ENCODE measurements at places on chromosomes 4 and X. TPM values are rescaled to one million over a fixed set of nuclear protein-coding genes. Genes with fewer than 3 reads are reported as not detected.

SMARCAD1 gene
- 30.5 TPM for total RNA-seq

ADH1A gene
- total RNA-seq, result not detected

AVPR2 gene
- total RNA-seq, result not detected

GIMD1 gene
- total RNA-seq, result not detected

PHOX2B gene
- total RNA-seq, result not detected

CFAP99 gene
- total RNA-seq, result not detected

GRCh38 chr4:14345356-14345775, 656.9 kb upstream of the CPEB2 start:
- H3K27ac ChIP-seq, result no peak overlapping the region
- H3K4me3 ChIP-seq, result no peak overlapping the region

- H3K4me3 ChIP-seq, result no peak overlapping the region
- H3K27ac ChIP-seq, result no peak overlapping the region
- no peaks in the 10 kb centered on the region for H3K4me1 ChIP-seq
- peaks cover 3% of the 10 kb centered on the region for H3K27me3 ChIP-seq
- no peaks in the 10 kb centered on the region for H3K36me3 ChIP-seq
- DNase-seq, result no peak
These were observed 36.0 kb downstream of the PLAC1 start for GRCh38 chrX:134622056-134622812.

- DNase-seq, result no peak
- H3K27me3 ChIP-seq, result no peaks in the 10 kb centered on the region
- H3K27ac ChIP-seq, result no peak overlapping the region
- peaks cover 34% of the 10 kb centered on the region for H3K36me3 ChIP-seq
- H3K4me3 ChIP-seq, result no peak overlapping the region
These were observed 50.4 kb downstream of the PDK3 start for GRCh38 chrX:24515447-24515846.

- H3K4me1 ChIP-seq, result no peaks in the 10 kb centered on the region
- DNase-seq, result no peak
- H3K27ac ChIP-seq, result no peak overlapping the region
These were observed 212.1 kb upstream of the ATP6AP2 start for GRCh38 chrX:40368611-40369061.

DNA sequence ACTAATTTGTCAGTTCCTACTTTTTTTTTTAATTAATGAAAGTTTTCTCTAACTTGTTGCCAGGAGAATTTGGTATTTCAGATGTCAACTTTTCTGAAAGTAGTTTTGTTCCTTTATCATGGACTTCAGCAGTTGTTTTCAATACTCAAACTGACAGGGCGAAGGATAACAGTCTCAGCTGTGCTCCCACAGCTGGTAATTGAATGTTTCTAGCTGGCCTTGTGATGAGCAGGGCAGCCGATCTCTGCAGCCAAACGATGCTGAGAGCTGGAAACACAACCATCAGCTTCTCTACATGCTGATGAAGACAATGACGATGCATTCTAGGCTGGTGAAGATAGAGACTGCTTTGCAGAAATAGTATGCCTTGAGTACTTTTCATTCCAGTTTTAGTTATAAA, 130.0 kb upstream of the MAP9 start:
- H3K4me3 ChIP-seq, result no peak overlapping the region
- no peaks in the 10 kb centered on the region for H3K27me3 ChIP-seq
- H3K27ac ChIP-seq, result no peak overlapping the region

DNA sequence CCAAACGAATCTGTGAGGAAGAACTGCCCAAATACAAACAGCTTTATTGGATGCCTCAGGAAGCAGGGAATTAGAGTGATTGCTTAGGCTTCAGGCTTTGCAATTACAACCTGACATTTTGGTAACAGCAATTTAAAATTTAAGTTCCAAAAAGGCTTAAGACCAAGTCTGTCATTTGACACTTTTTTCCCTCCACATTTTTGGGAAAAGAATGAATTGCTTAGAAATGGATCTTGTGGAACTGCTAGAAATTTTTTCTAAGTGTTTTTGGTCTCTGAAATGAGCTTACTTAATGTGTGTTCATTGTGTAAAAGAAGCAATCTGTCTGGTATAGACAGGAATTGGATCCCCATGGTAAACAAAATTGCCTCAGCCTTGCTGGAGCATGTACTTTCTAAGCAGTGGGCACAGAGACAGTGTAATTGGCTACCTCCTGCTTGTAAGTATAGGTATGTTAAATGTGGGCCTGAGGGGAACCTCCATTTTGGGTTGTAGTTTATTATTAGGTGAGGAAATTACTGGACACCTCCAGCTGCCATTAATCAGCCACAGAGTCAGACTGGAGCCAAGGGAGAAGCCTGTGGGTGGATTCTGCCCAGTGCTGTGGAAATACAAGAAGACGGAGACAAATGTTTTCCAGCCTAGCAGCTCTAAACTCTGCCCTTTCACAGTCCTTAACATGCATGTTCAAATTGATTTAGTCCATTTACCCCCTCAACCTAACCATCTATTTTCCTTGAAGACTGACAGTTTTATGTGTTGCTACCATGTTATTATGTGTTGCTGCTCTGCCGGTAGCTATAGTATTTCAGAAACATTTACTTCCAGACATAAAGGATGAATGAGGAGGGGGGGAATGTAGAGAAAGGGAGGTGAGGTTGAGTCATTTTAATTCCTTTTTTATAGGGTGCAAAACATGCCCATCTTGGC, 473.0 kb downstream of the SPRY1 start:
- no peaks in the 10 kb centered on the region for H3K36me3 ChIP-seq
- H3K27ac ChIP-seq, result no peak overlapping the region
- no peaks in the 10 kb centered on the region for H3K4me1 ChIP-seq
- DNase-seq, result no peak

DNA sequence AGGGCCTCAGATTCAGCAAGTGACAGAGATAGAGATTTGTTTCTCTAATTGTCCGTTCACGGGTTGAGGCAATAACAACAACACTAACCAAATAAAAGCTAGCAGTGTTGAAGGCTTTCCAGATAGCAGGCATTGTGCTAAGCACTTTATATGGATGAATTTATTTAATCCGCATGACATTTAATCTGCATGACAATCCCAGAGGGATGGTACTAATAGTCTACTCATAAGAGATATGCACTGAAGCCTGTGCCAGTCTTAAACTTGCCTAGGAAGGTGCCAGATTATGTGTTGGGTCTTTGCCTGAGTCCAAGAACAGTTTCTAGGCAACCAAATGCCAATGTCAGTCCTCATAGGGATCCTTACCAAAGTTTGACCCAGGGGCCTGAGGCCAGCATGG, 37.7 kb upstream of the FAT1 start:
- H3K27ac ChIP-seq, result no peak overlapping the region
- no peak overlapping the region for H3K4me3 ChIP-seq
- no peak for DNase-seq
- no peaks in the 10 kb centered on the region for H3K4me1 ChIP-seq

- H3K4me1 ChIP-seq, result peaks cover 28% of the 10 kb centered on the region
- H3K36me3 ChIP-seq, result peaks cover 3% of the 10 kb centered on the region
- no peak for DNase-seq
- no peak overlapping the region for H3K4me3 ChIP-seq
- H3K27me3 ChIP-seq, result no peaks in the 10 kb centered on the region
- no peak overlapping the region for H3K27ac ChIP-seq
These were observed 81.5 kb upstream of the BCOR start for GRCh38 chrX:40179283-40179682.

GRCh38 chrX:38516196-38516774, 45.1 kb upstream of the TSPAN7 start:
- H3K4me1 ChIP-seq, result no peaks in the 10 kb centered on the region
- H3K27ac ChIP-seq, result no peak overlapping the region
- no peaks in the 10 kb centered on the region for H3K27me3 ChIP-seq

DNA sequence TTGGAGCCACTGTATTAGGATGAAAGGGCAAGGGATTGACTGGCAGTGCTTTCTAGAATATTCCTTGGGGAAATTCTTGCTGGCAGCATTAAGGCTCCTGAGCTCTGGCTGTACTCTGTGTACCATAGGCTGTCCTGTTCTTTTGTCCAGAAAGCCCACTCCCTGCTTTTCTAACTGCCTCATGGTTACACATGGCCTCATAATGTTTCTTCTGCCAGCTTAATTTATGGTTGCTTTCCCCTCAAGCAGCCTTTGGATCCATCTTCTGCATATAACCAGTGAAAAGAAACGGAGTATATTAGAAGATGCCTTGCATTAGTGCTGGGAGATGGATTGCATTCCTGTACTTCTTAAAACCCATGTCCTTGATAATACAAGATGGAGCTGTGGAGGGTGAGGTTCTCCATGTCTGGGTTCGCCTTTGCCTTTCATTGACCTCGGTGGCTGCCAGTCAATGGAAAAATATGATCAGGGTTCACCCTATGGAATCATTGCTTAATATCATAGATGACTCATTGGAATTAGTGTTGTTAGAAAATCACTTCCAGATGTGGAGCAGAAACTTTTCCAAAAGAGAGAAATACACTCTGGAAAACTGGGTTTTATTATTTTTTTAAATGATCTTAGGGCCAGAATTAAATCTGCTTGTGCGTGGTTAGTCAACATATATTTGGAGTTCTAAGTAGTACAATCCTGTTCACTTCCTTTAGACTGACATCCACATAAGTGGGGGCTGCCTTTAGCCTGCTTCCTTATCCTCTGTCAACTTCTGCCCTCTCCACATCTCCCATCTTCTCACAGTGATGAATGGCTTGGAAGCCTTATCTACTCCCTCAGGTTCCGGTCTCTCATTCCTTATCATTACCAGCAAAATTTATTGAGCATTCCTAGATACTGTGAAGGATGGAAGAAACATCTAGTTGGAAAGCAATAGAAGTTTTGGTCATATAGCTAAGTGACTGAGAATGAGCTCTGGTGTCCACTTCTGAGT, 24.9 kb downstream of the DOCK11 start:
- H3K4me1 ChIP-seq, result peaks cover 70% of the 10 kb centered on the region
- peak overlapping the region; percentile 52 for H3K27ac ChIP-seq

DNA sequence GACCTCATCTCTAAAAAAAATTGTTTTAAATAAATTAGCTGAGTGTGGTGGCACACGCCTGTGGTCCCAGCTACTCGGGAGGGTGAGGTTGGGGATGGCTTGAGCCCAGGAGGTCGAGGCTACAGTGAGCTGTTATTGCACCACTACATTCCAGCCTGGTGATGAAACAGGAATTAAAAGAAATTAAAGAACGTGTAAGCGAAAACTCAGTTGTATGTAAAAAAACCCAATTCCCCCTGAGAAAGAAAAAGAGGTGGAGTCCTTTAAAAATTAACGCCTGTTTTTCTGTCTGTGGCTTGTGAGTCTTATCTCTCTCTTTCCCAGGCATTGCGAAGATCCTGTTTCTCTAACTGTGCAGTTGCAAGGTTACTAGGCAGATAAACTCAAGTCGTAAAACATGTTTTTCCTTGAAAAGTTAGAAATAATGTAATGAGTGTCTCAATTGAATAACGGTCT, 22.1 kb downstream of the EPGN start:
- no peak for DNase-seq
- no peaks in the 10 kb centered on the region for H3K36me3 ChIP-seq
- no peak overlapping the region for H3K4me3 ChIP-seq
- H3K4me1 ChIP-seq, result peaks cover 1% of the 10 kb centered on the region

Measured in activated B cell treated with CpG ODN at 0.5 μM for 24 hours (primary cell).